Inflammatory macrophage treated with lipopolysaccharide for 4 hours (primary cell): ENCODE measurements at places on chromosomes 5 and 9.
A peak's percentile ranks its signal among the peaks of the same experiment; 100 is the strongest.

GRCh38 chr9:120348951-120349429 is 231.0 kb downstream of the CDK5RAP2 start:
- peak; percentile 19 for DNase-seq

GRCh38 chr5:56527174-56527573 is 288.2 kb upstream of the MAP3K1 start:
- no peak for DNase-seq

DNA sequence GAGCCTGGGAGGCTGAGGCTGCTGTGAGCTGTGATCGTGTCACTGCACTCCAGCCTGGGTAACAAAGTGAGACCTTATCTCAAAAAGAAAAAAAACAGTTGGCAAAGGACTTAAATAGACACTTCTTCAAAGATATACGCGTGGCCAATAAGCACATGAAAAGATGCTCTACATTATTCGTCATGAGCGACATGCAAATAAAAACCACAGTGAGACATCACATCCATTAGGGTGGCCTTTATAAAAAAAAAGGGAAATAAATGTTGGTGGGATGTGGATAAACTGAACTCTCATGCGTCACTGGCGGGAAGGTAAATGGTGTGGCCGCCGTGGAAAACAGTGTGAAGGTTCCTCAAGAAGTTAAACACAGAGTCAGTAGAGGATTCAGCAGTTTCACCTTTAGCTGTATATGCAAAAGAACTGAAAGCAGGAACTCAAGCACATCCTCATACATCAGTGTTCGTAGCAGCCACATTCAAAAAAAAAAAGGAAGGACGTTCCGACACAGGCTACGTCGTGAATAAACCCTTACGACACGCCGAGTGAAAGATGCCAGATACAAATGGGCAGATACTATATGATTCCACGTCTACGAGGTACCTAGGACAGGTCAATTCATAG is 24.5 kb upstream of the NRARP start:
- peak; percentile 90 for DNase-seq

DNA sequence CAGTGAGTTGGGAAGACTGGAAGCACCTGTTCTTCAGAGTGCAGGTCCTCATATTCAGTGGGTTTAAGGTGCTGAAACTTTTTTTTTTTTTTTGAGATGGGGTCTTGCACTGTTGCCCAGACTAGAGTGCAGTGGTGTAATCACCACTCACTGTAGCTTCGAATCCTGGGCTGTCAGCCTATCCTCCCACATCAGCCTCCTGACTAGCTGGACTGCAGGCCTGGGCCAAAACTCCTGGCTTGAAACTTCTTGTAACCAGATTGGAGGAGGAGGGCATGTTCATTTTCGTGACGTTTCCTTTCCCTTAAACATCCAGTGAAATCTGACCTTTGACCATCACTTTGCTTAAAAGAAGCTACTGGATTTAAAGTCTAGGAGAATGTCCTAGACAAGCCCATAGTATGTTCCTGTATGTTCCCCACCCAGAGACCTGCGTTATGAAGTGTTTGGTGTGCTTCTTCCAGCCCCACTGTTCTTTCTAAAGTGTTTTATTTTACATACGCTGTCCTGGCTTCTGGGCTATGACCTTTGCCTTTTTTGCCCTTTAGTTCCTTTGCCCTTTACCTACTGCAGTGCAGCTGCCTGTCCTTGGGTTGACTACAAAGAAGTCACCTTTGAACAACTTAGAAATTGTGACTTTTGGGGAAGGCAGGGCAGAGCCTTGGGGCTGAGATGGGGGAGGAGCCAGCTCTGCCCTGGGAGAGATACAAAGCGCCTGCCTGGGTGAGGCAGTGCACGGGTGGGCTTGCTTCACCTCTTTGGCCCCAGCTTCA is 18.4 kb downstream of the TENT4A start:
- DNase-seq = peak; percentile 21

GRCh38 chr5:82679660-82680059 is 397.5 kb downstream of the TMEM167A start:
- no peak for DNase-seq

- DNase-seq = no peak
Observed at GRCh38 chr5:42515504-42515903, 92.3 kb downstream of the GHR start.

DNA sequence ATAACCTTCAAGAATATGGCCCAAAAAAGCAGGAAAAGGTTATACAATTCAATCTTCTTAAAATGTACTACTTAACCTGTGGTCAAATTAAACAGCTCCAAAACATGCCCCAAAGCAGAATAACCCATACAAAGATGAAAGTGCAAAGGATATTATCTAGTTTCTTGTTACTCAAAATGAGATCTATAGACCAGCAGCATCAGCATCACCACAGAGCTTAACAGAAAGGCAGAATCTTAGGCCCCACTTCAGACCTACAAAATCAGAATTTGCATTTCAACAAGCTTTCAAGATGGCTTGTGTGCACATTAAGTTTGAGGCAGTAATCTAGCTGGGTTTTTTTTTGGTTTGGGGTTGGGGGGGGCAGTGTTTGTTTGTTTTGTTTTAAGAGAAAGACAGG is 54.0 kb downstream of the SCAI start:
- DNase-seq = no peak

DNA sequence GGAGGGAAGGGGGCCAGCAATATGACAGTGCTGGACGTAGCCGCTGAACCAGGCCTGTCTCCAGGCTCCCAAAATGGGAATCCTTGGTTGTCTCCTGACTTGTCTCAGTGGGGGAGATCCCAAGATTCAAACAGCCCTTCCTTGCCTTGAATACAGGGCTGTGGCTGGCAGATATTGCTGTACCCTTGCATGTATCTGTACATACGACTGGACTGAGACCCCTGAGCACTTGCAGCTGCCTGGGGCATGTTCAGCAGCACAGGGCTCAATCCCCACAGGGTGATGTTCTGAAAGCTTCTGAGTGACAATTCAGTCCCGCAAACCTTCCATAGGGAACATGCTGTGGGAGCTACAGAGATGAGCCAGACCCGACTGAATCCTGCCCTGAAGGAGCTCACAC is 13.3 kb downstream of the OR13J1 start:
- no peak for DNase-seq

- no peak for DNase-seq
Observed at GRCh38 chr5:113172231-113172826, 195.7 kb downstream of the DCP2 start.

- DNase-seq = no peak
Observed at GRCh38 chr5:180682560-180682959, 33.2 kb upstream of the FLT4 start.

- no peak for DNase-seq
Observed at GRCh38 chr9:73039271-73040263, 86.7 kb upstream of the ALDH1A1 start.

DNA sequence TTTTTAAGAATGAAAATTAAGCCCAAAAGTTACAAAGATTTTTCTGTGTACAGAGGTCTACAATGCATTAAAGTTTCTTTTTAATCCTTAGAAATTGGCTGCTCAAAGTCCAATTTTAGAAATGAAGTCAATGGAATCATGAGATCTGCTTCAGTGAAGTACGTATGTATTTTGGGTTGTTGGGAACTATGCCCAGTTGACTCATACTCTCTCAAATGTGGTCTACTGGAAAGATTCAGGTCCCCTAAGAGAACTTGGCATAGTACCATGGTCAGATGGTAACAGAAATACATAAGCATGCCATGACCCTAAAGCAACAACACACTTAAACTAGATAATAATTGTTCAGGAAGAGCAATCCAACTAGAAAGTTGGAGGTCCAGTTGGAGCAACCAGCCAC is 23.0 kb downstream of the FBLL1 start:
- no peak for DNase-seq

- DNase-seq = no peak
Observed at GRCh38 chr9:77975036-77975435, 56.6 kb downstream of the GNAQ start.

GRCh38 chr5:167945542-167946384 is 345.7 kb upstream of the WWC1 start:
- DNase-seq = no peak

DNA sequence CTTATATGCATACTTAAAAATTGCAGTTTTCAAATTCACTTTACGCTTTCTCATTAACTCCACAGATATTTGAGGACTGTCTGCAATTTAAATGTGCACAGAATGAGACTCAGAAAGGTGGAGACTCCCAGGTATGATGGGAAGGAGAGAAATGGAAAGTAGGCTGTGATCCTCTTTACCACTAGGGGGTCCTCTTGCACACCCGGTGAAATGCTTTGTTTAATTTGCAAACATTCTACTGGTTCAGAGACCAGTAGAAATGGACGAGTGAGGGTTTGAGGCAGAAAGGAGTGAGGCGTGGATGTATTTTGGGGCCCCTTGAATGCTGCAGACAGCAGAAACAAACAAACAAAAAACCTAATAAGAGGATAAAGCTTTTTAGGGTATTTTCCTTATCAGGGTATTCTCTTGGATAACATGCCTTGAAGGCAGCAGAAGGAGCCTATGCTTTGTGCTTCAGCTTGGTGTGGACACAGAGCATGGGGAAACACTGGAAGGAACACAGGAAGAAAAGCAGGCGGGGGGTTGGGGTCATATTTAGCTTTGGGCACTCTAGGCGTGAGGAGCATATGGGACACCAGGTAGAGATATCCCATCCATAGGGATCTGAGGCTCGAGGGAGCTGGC is 410.1 kb downstream of the DMRT2 start:
- DNase-seq = no peak

- no peak for DNase-seq
Observed at GRCh38 chr5:35360671-35361070, 130.4 kb upstream of the PRLR start.

GRCh38 chr5:115463983-115464382 is 80.6 kb downstream of the FEM1C start:
- DNase-seq = no peak

- no peak for DNase-seq
Observed at GRCh38 chr5:120466341-120467006, 2.4 kb downstream of the PRR16 start.

DNA sequence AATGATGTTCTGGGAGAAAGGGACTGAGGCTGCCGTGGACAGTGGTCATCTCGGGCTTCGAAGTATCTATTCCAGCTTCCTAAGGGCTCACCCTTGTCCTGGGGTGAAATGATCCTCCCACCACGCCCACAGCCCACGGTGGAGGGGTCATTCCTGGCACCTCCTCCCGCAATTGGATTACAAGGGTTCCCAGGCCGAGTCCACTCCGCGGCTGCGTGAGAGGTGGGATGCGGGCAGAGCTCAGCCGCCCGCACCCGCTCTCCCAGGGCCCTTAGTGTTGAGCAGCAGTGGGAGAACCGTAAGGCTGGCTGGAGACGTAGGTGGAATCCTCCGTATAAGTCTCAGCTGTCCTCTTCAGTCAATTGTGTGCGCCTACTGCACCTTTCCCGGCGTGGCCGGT is 273.3 kb upstream of the ADAMTS16 start:
- no peak for DNase-seq

DNA sequence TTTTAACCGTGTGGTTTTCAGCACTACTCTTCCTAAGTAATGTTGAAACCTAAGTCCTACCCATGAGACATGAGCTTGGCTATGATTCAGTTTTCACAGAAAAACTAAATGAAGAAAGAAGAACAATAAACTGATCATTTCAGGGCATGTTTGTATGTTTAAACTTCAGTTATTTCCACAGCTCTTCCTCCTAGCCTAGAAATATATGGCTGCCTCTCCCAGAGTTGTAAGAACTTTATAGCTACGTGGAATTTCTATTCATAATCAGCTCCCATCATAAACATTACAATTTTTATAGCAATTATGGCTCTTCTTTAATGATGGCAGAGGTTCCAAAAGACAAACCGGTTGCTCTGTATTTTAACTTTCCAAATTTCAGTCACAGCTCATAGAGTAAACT is 314.7 kb upstream of the ADAMTSL1 start:
- DNase-seq = no peak

DNA sequence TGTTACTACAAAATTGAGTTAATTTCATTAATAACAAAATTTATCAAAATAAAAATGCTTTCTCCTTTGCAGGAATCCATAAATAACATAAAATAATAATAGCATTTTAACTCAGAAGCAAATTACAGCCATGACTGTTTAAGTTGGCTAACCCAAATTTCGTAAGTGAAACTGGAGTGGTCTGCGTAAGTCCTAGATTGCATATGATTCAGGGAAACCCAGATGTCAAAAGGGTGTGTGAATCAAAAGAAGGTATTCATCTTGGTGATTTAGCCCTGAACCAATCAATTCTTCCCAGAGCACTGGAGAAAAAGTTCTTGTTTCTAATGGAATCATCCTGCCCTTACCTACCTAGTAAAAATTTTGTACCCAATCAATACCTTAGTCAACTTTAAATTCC is 547.6 kb downstream of the RAB3C start:
- peak; percentile 68 for DNase-seq

- no peak for DNase-seq
Observed at GRCh38 chr9:116271991-116272390, 118.4 kb downstream of the PAPPA start.

DNA sequence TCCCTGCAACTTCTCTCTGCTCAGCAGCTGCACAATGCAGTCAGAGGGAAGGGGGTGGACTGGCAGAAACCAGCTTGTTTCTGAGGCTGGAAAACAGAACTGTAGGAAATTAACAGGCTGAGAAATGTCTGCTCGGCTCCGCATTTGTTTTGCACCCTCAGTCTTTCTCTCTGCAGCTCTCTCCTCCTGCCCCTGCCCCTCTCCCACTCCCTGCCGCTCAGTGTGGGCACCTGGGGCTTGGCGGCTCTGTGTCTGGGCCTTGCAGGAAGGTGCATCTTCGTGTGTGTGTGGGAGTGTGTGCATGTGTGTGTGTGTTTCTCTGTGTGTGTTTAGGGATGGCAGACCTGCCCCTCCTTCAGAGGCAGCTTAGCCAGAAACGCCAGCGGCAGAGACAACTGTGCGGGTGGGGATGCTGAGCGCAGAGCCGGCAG is 53.0 kb downstream of the PCDH1 start:
- DNase-seq = no peak

GRCh38 chr5:83151821-83152220 is 74.5 kb downstream of the XRCC4 start:
- no peak for DNase-seq

GRCh38 chr5:171703146-171703545 is 82.5 kb upstream of the SMIM23 start:
- no peak for DNase-seq

DNA sequence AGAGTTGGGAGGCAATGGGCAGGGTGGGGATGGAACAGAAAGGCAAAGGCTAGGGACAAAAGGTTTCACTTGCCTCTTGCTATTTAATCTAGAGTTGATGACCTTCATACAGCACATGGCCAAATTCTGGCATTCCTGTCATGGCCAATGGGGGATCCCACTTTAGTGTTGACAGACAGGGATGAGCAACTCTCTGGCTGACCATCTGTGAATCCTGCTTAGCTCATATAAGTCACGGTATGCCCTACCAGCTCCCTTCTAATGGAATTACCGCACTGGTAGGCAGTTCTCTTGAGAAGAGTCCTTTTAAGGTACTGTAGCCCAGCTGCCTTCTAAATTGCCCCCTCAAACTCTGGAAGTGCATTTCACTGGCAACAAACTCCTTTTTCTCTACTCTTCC is 76.1 kb downstream of the MAMDC2 start:
- no peak for DNase-seq
